Neural crest cell (in vitro differentiated cells): ENCODE measurements at places on chromosomes 2 and 18.

DNA sequence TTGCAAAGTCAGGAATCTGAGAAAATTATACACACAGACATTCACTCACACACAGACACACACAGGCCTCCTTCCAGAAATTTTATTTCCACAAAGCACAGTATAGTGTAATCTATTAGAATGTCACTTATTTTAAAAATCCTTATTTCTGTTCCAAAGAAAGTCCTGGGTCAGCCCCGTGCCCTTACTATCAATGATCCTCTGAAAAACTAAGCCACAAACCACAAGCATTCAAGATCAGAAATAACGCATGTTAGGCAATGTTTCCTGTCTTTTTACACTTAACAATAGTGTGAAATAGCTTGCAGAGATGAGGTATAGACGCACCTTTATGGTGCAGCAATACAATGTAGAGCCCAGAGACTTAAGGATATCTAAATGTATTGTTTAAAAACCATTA, 25.8 kb downstream of the TBC1D8 start:
- no peak for DNase-seq

- no peak for DNase-seq
These were observed 3.3 kb upstream of the PROC start for GRCh38 chr2:127414638-127415592.

GRCh38 chr2:128446049-128446873, 127.6 kb upstream of the HS6ST1 start:
- no peak for DNase-seq

DNA sequence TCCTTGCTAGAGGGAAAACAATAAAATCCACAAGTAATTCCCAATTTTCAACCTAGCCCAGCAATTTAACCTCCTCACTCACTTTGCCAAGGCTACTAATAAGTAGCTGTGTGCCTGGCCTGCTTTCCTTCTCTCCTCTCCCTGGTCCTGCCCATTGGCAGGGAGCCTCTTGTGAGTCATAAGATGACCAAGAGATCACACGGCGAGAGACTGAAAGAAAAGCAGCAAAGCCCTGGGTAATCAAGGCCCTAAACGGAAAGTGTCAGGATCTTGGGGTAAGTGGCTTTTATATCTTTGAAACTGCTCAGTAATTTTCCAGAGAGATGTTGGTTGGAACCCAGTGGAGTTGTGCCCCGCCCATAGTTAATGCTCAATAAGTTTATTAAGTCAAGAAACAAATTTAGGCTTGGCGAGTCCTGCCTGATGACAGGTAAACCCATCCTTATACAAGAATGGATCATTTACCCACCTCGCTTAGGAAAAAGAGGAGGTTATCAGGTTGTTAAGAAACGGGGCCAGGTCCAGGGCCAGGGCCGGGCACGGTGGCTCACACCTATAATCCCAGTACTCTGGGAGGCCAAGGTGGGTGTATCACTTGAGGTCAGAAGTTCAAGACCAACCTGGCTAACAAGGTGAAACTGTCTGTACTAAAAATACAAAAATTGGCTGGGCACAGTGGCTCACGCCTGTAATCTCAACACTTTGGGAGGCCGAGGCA, 10.0 kb upstream of the ADAM17 start:
- DNase-seq: no peak

- no peak for DNase-seq
These were observed 36.9 kb upstream of the LBH start for GRCh38 chr2:30194421-30194820.

DNA sequence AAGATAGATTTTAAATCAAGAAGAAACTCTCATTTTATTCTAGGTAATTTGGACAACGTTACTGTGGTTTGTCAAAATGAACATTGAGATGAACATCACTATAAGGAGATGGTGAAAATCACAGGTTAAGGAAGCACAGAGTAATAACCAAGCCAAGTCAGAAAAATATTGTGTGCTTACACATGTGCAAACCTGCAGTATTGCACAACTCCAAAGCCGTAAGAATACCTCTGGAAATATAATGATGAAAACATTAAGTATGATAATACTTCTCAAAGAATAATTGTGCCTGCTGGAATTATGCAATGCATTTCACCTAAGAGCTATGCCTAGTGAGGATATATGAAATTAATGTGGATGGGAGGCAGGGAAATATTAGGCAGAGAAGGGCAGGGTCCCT, 21.1 kb upstream of the GALNT5 start:
- DNase-seq: no peak
